ENCODE measurements at places on chromosomes 1 and 21.

GRCh38 chr1:20375563-20375962, 84.9 kb downstream of the VWA5B1 start:
- no peak for DNase-seq

DNA sequence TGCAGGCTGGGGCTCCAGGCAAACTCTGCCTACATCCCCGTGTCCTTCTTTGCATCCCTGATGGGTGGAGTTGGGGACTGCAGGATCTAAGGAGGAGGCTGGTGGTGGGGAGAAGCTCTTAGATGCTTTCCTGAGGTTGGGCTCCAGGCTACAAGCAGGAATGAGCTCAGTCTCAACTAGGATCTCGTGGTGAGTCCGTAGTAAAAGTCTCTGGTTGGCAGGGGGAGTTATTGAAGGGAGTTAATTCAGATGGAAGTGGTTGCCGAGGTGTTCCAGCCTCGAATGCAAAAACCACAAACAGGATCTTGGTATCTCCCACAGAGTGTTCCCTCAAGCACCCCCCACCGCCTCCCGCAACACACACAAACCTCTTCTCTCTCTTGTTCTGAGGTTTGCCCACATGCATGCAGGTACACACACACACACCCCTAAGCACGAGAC, 35.0 kb downstream of the TMCC2 start:
- DNase-seq, result no peak

DNA sequence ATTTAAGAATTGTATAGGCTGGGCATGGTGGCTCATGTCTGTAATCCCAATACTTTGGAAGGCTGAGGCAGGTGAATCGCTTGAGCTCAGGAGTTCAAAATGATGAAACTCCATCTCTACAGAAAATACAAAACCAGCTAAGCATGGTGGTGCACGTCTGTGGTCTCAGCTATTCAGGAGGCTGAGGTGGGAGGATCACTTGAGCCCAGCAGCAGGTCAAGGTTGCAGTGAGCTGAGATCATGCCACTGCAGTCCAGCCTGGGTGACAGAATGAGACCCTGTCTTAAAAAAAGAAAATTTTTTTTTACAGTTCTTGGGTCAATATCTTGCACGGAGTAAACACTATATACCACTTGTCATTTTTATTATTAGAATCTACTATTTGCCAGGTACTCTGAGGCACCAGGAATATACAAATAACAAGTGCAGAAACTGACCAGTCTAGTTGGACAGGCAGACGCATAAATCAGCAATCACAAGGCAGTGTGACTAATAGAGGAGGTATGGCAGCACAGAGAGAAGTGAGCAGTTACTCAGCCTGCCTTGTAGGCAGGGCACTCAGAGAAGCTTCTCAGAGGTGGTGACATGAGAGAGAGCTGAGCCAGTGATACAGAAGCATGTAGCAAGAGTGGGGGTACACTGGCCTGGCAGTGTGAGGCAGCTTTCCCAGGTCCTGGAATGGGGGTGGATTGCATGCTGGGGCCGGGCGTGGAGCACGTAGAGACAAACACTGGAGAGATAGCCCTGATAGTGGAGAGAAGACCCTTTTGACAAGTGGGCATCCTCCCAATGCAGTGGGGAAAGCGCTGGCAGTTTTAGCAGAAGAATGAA, 8.0 kb downstream of the PHLDA3 start:
- no peak for DNase-seq

GRCh38 chr1:222167896-222168295, 380.0 kb downstream of the HHIPL2 start:
- DNase-seq, result no peak

Data from activated CD4-positive, alpha-beta T cell treated with anti-CD3 and anti-CD28 coated beads for 1 hour (primary cell).